Renal pelvis (tissue), 12 donors: ENCODE measurements at places on chromosomes 2 and 18. TPM values are rescaled to one million over a fixed set of nuclear protein-coding genes. Genes with fewer than 3 reads are reported as not detected.

CROCC2 gene
- 0.07 TPM for polyA plus RNA-seq

FAM228A gene
- polyA plus RNA-seq = 0.84 TPM

MYO5B gene
- 34.5 TPM for polyA plus RNA-seq

BCS1L gene
- polyA plus RNA-seq = 61.2 TPM

NCKAP5 gene
- polyA plus RNA-seq = 6.2 TPM

RALB gene
- polyA plus RNA-seq = 82.4 TPM
